GM10248 (cell line): ENCODE measurements at places on chromosomes 1 and 21.

- peak; percentile 21 for DNase-seq
These were observed 227.7 kb upstream of the SAMSN1 start for GRCh38 chr21:14773777-14774345.

DNA sequence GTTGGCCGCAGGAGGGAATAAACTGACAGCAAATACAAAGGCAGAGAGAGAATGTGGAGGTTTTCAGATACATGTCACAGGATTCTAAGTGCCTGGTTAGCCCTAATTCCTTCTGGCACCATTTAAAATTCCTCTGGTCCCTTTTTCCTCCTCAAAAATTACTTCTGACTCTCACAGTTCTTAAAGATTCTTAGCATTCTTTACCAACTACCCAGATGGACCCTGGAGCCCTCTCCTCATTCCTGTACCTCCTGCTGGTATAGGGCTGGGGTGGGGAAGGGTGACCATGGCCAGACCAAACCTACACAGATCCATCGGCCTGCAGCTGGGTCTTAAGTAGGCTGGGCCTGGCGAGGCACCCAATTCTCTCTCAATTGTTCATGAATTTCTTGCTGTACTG, 7.2 kb downstream of the MKNK1 start:
- DNase-seq: no peak

GRCh38 chr1:9651565-9652378, at the start of gene PIK3CD:
TSS of gene PIK3CD (plus strand) at chr1:9651731. CDS start at chr1:9710456, 58,725 bp downstream.
- no peak for DNase-seq

GRCh38 chr1:6601049-6601922, 1.4 kb downstream of the KLHL21 start:
- DNase-seq: peak; percentile 75

GRCh38 chr1:28860332-28861073, 48.5 kb downstream of the OPRD1 start:
- no peak for DNase-seq

DNA sequence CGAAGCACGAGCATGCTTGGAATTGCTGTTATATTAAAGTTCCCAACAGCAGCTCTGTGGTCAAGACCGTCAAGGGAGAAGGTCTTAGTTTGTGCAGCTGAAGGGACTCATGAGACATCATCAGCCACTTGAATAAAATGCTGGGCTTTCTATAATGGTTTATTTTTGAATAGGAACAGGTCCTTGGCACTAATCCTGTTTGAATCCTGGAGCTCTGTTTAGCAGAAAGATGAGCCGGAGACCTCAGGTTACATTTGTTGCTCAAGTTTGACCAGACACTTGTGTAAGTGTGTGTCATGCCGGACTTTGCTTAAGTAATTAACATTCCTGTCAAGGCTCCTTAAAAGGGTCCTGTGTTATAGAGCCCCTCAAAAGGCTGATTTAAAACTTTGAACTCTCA, 186.5 kb downstream of the ROR1 start:
- DNase-seq: no peak

- no peak for DNase-seq
These were observed 13.6 kb upstream of the LAMTOR5 start for GRCh38 chr1:110420874-110421793.

- no peak for DNase-seq
These were observed 33.6 kb downstream of the NTPCR start for GRCh38 chr1:232983817-232984567.

GRCh38 chr1:119414950-119415349, at the start of gene HSD3B2:
TSS of gene HSD3B2 (plus strand) at chr1:119415150. CDS start at chr1:119415420, 270 bp downstream.
- DNase-seq: no peak

GRCh38 chr1:45623972-45624371, at the start of gene CCDC17:
TSS of gene CCDC17 (minus strand) at chr1:45624054. CDS start at chr1:45623909, 145 bp downstream.
- DNase-seq: no peak

DNA sequence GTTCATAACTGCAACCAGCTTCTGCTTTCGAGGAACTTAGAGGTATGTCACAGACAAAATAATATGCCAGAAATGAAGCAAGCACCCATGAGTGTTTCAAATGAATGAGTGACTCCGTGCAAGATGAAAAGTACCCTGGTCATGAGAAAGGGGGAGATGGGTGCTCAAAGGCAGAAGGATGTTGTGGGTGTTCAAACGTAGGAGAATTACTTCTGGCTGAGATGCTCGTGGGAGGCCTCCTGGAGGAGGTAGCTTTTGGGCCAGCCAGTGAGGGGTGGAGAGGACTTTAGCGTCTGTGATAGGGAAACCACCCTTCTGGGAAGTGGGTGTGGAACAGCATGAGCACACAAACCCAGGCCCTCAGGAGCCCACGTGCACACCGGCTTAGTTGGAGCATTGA, 113.8 kb downstream of the SYF2 start:
- DNase-seq: no peak

DNA sequence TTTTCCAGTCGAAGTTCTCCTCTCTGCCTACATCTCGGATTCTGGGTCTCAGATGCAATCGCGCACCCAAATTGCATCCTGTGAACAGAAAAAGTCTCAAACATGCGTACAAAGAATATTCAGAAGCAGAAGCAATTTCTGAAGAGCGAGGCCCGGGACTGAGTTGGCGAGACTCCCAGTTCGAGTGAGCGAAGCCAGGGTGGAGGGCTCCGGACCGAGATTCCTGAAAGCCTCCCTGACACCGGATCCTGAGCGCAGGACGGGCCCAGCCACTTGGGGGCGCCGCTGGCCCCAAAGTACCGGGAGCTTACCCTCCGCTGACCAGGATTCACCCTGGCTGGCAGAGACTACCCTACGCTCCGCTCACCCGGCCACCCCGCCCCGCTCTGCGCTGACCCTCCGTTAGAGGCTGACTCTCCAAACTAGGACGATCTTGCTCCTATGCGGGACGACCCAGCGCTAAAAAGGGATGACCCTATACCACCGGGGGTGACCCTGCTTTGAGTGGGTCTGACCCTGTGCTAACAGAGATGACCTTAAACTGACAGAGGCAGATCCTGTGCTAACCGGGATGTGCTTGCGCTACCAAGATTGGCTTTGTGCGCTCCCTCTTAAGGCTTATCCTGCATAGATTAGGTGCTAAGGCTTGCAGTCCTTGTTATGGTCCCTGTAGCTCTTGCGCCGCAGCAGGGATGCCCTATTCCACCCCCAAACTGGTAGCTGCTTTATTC, 12.1 kb downstream of the FOXD2 start:
- no peak for DNase-seq

DNA sequence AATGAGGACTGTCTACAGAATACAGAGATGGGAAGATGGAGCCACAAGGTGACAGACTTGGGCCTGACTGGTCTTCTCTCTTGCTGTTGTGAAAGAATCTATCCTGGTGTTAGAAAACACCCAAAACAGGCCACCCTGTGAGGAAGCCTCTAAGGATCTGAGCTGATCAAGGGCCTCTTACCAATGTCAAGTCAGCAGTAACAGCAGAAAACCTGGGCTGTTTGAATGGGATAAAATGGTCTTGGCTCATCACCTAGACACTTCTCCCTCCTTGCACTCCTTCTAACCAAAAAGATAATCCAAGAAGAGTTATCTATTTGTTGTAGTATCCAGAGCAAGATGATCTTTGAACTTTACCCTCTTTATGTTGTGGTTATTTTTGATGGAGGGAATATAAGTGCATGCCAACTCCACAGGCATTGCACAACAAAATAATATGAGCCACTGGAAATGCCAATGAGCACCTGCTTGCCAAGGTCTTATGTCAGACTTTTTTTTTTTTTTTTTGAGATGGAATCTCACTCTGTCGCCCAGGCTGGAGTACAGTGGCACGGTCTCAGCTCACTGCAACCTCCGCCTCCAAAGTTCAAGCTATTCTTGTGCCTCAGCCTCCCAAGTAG, 32.8 kb upstream of the ZNF281 start:
- DNase-seq: no peak

DNA sequence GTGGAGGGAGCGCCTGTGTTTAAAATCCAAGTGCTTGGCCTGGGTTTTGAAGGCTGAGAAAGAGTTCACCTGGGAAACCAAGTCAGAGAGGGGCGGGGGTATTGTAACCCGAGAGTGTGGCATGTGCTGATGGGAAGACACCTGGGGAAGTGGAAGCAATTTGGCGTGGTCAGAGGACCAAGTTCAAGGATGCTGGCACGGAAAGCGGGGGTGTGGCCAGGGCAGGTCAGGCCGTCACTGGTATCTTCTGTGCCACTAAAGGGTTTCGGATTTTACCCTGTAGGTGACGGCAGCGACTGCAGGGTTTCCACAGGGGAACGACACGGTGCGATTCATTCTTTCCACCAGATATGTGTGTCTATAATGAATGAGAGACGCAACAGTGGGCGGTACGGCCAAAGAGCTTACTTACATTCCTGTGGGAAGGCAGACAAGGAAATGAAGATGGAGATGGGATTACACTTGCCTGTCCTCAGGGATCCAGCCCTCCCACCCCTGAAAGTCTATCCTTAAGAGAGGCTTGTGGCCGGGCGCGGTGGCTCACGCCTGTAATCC, 31.3 kb downstream of the CA6 start:
- DNase-seq: no peak
